Spleen (tissue), 13 donors: ENCODE measurements at places on chromosomes 12 and 14. TPM values are rescaled to one million over a fixed set of nuclear protein-coding genes. Genes with fewer than 3 reads are reported as not detected.

GRCh38 chr14:93709249-93709648 lies 79.0 kb downstream of the PRIMA1 start:
- H3K36me3 ChIP-seq, result no peaks in the 10 kb centered on the region
- no peak overlapping the region for H3K27ac ChIP-seq
- no peak overlapping the region for H3K4me3 ChIP-seq

GRCh38 chr14:46793144-46793543 lies 141.6 kb upstream of the RPL10L start:
- no peaks in the 10 kb centered on the region for H3K4me1 ChIP-seq
- no peak overlapping the region for H3K27ac ChIP-seq
- H3K27me3 ChIP-seq, result no peaks in the 10 kb centered on the region
- no peak for DNase-seq

GRCh38 chr12:57893431-57894353 lies 47.2 kb upstream of the CTDSP2 start:
- peaks cover 69% of the 10 kb centered on the region for H3K4me1 ChIP-seq
- H3K27ac ChIP-seq, result peak overlapping the region; percentile 90
- no peak for DNase-seq
- H3K27me3 ChIP-seq, result peaks cover 13% of the 10 kb centered on the region

The NTF3 gene
- polyA plus RNA-seq, result 2.4 TPM

DNA sequence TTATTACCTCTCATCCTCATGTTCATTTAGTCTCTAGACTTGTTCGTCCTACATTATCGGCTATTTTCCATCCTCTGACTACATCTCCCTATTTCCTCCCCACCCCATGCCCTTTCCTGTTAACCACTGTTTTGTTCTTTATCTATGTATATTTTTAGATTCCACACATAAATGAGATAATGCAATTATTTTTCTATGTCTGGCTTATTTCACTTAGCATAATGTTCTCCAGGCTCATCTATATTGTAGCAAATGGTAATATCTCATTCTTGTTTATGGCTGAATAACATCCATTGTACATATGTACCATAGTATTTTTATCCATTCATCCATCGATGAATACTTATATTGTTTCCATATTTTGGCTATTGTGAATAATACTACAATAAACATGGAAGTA lies 84.6 kb upstream of the PTPRR start:
- H3K36me3 ChIP-seq, result no peaks in the 10 kb centered on the region
- no peaks in the 10 kb centered on the region for H3K27me3 ChIP-seq
- no peak overlapping the region for H3K27ac ChIP-seq
- H3K4me3 ChIP-seq, result no peak overlapping the region

DNA sequence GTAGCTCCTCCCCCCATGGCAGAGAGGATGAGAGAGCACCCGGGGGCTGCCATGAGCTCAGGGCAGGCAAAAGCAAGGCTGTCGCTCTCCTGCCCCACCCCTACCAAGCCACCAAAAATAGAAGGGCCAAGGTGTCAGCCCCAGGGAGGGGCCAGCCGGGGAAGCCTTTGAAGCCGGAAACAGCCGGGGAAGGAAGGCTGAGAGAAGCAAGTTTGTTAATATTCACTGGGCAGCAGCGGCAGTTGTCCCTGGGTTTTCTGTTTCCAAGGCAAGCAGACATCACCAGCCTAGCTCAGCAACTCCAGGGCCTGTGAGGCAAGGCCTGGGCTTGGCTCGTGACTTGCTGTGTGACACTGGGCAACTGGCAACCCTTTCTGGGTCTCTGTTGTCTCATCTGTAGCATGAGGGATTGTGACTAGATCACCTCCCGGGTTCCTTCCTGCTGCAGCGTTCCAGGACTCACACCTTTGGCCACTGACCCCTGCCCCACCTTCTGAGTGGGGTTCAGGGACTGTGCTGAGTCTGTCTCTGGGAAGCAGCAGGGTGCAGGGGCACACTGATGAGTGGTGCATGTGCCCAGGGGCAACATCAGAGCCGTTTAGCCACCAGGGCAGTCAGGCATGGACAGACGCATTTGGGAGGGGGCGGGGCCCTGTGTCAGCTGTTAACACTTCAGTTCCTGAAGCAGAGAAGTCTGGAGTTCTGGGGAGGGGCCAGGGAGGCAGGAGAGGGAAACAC lies 24.3 kb downstream of the SYNDIG1L start:
- no peaks in the 10 kb centered on the region for H3K36me3 ChIP-seq
- DNase-seq, result peak; percentile 93
- no peaks in the 10 kb centered on the region for H3K27me3 ChIP-seq
- H3K27ac ChIP-seq, result peak overlapping the region; percentile 14
- H3K4me1 ChIP-seq, result peaks cover 21% of the 10 kb centered on the region
- H3K4me3 ChIP-seq, result peak overlapping the region; percentile 67

GRCh38 chr14:81533536-81534343 lies at the start of gene SEL1L:
SEL1L (minus strand) TSS chr14:81533853; CDS start chr14:81533744, 109 bp downstream.
- peak; percentile 98 for DNase-seq
- peak within 1 kb of the TSS; percentile 66 for H3K27ac ChIP-seq
- no peaks in the 10 kb centered on the region for H3K27me3 ChIP-seq
- H3K4me3 ChIP-seq, result peak within 1 kb of the TSS; percentile 96
- H3K4me1 ChIP-seq, result peaks cover 67% of the 10 kb centered on the region
- no peaks in the 10 kb centered on the region for H3K36me3 ChIP-seq

DNA sequence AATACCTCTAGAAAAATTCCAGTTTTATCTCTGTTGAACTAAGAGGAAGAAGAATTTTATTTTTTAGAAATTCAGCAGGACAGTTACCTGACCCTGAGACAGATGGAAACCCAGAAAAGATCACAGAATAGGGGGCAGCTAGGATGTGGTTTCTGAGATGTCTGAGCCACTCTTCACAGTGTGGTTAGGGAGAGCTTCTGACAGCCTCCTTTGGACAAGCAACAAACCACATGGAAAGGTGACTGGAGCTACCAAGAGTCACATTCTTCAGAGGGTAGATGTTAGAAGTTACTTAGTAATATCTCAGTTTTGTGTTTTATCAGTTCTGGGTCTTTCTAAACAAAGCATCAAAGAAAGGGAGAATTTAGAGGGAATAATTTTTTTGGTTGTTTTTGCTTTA lies 117.3 kb upstream of the NAP1L1 start:
- H3K4me1 ChIP-seq, result no peaks in the 10 kb centered on the region
- peaks cover 5% of the 10 kb centered on the region for H3K27me3 ChIP-seq
- H3K4me3 ChIP-seq, result no peak overlapping the region

GRCh38 chr12:19474147-19474546 lies 34.9 kb downstream of the AEBP2 start:
- no peaks in the 10 kb centered on the region for H3K4me1 ChIP-seq
- DNase-seq, result no peak

The CLEC4E gene
- 7.4 TPM for polyA plus RNA-seq

GRCh38 chr14:35789651-35790050 lies 19.4 kb downstream of the RALGAPA1 start:
- no peaks in the 10 kb centered on the region for H3K4me1 ChIP-seq
- no peaks in the 10 kb centered on the region for H3K27me3 ChIP-seq
- no peak overlapping the region for H3K4me3 ChIP-seq
- no peak overlapping the region for H3K27ac ChIP-seq
